Stimulated activated CD8-positive, alpha-beta memory T cell treated with anti-CD3 and anti-CD28 coated beads, Interleukin-4, amount 100 ng/mL, for 1 hour (primary cell): ENCODE measurements at places on chromosomes 4 and X.

DNA sequence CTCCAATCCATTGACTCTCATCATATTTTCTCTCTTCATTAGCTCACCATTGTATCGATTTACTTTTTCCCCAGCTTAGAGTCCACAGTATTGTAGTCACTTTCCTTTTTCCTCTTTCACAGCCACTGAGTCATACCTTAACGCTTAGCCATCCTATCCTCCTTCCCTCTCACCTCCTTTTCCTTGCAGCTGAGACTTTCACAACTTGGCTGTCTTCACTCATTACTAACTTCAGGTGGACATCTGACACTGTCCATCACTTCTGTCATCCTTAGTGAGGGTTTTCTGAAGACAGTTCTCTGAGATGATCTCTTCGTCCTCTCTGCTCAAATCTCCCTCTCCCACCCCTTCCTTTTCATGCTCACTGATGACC, 70.5 kb upstream of the ESX1 start:
- DNase-seq, result no peak

DNA sequence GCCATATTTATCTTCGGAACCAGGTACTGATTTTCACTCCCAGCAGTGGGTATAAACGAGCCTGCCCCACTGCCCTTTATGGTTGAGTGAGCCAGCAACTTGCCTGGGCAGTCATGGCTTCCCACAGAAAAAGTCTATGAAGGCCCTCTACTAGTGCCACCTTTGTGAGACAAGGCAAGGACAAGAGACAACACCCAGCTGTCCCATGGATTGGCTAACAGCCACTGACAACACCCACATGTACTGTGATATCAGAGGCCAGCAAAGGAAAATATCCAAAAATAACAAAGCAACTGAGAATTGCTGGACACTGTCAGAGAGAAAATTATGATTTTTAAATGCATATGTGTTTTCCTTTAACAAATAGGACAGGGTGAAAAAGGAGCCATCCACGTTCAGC, 248.4 kb upstream of the TTC29 start:
- DNase-seq, result no peak

GRCh38 chrX:12304261-12304660, 166.0 kb downstream of the FRMPD4 start:
- no peak for DNase-seq

DNA sequence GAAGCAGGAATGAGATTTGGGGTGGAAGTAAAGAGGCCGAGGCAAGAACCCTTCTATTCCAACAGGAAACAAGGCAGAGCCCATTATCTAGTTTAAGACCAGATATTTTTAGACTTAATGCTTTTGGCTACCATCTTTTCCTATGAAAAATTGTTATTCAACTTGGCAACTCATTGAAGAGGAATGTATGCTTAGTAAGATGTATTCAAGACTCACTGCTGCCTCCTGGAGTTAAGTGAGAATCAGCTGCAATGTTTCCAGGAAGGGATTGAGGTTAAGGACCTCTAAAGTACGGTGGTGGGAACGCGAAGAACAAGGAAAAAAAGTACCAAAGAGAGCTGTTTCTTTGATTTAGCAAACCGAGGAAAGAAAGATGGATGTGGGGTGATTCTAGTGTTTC, 89.1 kb downstream of the RAPGEF2 start:
- DNase-seq, result no peak

DNA sequence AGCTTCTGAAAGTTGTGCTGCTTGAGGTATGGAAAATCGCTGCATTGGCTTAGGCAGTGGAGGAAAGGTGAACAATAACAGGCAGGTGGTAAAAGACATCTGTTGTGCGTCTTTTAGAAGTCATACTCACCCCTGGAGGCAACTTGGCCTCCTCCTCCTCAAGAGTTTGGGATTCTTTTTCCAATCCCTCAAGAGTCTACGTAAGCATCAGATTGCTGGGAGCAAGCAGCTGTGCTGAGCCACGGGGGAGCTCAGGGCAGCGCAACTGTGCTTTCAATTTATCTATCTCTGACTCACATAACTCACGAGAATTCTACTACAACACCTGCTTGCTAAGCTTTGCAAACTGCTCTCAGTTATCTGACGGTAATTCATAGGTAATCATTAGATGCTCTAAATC, 6.4 kb upstream of the RBMX2 start:
- no peak for DNase-seq

DNA sequence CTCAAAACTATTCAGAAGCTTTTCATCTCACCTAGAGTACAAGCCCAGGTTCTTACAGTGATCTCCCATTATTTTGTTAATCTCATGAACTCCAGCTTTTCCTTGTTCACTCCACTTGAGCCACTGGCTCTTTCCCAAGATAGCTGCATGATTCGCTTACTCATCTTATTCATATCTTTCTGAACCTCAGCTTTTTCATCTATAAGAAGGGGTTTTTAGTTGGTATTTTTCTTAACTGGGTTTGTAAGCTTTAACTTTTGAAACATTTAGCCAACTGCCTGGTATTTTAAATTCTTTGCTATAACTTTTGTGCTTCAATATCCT, 24.0 kb downstream of the GIMD1 start:
- no peak for DNase-seq

- no peak for DNase-seq
Observed at GRCh38 chrX:49155243-49155899, 7.2 kb upstream of the MAGIX start.
